Type B pancreatic cell (in vitro differentiated cells): ENCODE measurements at places on chromosomes 6 and 20. TPM values are rescaled to one million over a fixed set of nuclear protein-coding genes. Genes with fewer than 3 reads are reported as not detected.
A peak's percentile ranks its signal among the peaks of the same experiment; 100 is the strongest.

DNA sequence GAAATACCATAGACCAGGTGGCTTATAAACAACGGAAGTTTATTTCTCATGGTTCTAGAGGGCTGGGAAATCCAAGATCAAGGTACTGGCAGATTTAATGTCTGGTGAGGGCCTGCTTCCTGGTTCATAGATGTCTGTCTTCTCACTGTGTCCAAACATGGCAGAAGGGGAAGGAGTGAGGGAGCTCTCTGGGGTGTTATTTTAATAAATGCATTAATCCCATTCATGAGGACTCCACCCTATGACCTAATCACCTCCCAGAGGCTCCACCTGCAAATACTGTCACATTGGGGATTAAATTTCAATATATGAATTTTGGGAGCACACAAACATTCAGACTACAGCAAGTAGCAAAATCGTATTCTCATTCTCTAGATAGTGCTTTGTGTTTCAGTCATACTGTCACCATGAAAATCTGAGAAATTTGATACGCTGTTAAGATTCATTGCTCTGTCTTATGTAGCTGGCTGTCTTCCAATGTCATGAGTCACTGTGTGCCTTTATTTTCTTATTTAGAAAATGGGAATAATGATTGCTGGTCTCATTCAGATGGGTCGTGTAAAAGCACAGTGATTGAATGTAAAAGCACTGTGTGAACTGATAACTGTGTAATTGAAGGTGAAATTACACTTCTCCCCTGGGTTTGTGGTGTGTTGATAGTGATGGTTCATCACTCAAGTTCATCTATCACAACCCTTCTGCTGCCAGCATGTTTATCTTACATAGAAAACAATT lies 8.9 kb upstream of the ERVFRD-1 start:
- peaks cover 25% of the 10 kb centered on the region for H3K4me1 ChIP-seq
- H3K27ac ChIP-seq = peak overlapping the region; percentile 26
- no peaks in the 10 kb centered on the region for H3K27me3 ChIP-seq

DNA sequence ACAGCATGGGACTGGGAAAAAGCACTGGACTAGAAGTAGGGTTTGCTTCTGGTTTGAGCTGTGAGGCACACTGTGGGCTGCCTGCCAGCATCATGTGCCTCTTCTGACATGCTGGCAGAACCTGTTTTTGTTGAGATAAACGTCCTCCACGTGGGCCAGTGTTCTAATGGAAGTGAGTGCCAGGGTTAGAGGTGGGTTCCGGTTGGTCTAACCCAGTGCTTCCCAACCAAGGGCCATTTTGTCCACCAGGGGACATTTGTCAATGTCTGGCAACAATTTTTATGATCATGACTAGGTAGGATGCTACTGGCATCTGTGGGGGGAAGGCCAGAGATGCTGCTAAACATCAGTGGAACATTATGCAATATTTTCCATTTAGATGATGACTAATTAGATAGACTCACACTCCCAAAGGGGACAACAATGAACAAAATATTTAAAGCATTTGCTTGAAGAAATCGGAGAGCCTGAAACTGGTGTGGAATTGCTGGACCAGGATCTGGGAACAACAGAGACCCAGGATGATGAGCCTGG lies 7.8 kb upstream of the APMAP start:
- H3K27ac ChIP-seq = peak overlapping the region; percentile 72
- peak overlapping the region; percentile 20 for H3K4me3 ChIP-seq
- H3K27me3 ChIP-seq = peaks cover 17% of the 10 kb centered on the region
- H3K36me3 ChIP-seq = peaks cover 3% of the 10 kb centered on the region
- peaks cover 9% of the 10 kb centered on the region for H3K4me1 ChIP-seq

GRCh38 chr6:123804787-123805540 lies 1.3 kb downstream of the NKAIN2 start:
- H3K36me3 ChIP-seq = no peaks in the 10 kb centered on the region
- H3K27ac ChIP-seq = no peak overlapping the region
- peaks cover 73% of the 10 kb centered on the region for H3K27me3 ChIP-seq
- peak overlapping the region; percentile 88 for H3K4me3 ChIP-seq
- H3K4me1 ChIP-seq = peaks cover 15% of the 10 kb centered on the region

DNA sequence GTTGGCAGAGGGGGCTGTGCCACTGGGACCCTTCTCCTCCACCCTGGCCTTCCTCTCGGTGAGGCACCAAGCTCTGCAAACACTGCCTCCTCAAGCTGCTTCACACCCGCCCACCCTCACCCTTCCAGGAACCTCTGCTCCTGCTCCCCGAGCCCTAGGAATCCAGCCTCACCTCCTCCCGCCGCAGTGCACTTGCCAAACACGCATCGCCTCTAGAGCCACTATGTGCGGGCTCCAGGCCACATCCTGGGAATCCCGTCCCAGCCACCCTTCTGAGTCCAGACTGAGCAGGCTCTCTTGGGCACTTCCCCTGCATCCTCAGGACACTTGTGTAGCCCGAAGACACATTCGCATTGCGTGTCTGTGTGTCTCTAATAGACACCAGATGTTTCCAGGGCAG lies 18.5 kb downstream of the PSMG4 start:
- no peaks in the 10 kb centered on the region for H3K27me3 ChIP-seq
- H3K27ac ChIP-seq = peak overlapping the region; percentile 39
- no peak for DNase-seq
- H3K4me3 ChIP-seq = no peak overlapping the region
- peaks cover 8% of the 10 kb centered on the region for H3K36me3 ChIP-seq

- H3K4me1 ChIP-seq = peaks cover 6% of the 10 kb centered on the region
- H3K27ac ChIP-seq = no peak overlapping the region
- H3K4me3 ChIP-seq = no peak overlapping the region
Measured at GRCh38 chr6:42264162-42264851, 46.6 kb upstream of the MRPS10 start.

DNA sequence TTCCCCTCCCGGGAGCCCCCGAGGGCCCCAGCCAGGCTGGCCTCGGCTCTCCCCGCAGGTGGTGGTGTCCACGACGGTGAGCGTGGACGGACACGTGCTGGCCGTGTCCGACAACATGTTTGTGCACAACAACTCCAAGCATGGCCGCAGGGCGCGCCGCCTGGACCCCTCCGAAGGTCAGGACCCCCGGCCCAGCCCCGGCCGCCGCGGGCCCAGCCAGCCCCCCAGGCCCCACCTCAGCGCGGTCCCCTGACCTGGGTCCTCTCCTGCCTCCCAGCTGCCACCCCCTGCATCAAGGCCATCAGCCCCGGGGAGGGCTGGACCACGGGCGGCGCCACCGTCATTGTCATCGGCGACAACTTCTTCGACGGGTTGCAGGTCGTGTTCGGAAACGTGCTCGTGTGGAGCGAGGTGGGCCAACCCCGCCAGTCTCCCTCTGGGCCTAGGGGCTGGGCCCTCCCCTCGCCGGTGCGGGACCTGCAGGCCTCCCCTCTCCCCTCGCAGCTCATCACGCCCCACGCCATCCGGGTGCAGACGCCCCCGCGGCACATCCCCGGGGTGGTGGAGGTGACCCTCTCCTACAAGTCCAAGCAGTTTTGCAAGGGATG lies 51.0 kb downstream of the CPXM1 start:
- H3K27ac ChIP-seq = no peak overlapping the region
- no peak overlapping the region for H3K4me3 ChIP-seq
- peaks cover 89% of the 10 kb centered on the region for H3K27me3 ChIP-seq
- H3K36me3 ChIP-seq = peaks cover 7% of the 10 kb centered on the region

GRCh38 chr6:157652601-157653363 lies 170.3 kb upstream of the SNX9 start:
- peak overlapping the region; percentile 51 for H3K27ac ChIP-seq
- H3K4me3 ChIP-seq = no peak overlapping the region
- H3K36me3 ChIP-seq = no peaks in the 10 kb centered on the region
- peaks cover 3% of the 10 kb centered on the region for H3K27me3 ChIP-seq

DNA sequence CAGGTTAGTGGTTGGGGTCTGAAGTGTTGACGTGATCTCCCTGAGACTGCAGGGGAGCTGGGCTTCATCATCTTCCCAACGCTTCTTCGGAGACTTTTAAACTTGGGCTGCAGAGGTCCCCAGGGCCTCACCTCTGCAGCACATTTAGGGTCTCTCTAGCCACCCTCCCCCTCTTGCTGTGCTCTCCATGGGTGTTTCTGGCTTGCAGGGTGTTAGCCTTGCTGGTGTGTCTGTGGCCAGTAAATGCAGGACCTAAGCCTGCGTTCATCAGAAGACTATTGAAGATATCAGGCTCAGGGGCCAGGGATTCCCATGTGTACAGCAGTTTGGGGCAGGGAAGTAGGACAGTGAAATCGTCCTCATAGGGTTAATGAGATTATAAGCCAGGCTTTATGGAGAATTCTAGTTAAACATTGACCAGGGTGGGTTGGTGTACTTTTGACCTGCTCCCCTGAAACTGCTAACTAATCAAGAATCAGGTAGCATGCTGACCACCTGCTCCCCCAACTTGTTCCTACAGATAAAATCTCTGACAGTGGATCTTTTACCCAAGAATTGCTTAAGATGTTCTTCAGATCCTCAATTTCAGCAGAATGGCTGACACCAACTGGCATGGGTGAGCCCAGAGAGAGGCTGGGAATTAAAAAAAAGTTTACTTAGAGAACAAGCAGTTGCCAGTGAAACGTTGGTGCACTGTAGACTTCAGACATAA lies 3.8 kb upstream of the DDO start:
- peak overlapping the region; percentile 53 for H3K4me3 ChIP-seq
- no peaks in the 10 kb centered on the region for H3K36me3 ChIP-seq
- peaks cover 10% of the 10 kb centered on the region for H3K4me1 ChIP-seq
- no peak for DNase-seq
- peaks cover 5% of the 10 kb centered on the region for H3K27me3 ChIP-seq

- H3K27me3 ChIP-seq = no peaks in the 10 kb centered on the region
- no peak for DNase-seq
- H3K36me3 ChIP-seq = peaks cover 47% of the 10 kb centered on the region
- H3K4me1 ChIP-seq = no peaks in the 10 kb centered on the region
- no peak overlapping the region for H3K4me3 ChIP-seq
Measured at GRCh38 chr6:143498428-143498827, 13.1 kb downstream of the FUCA2 start.

- H3K36me3 ChIP-seq = peaks cover 10% of the 10 kb centered on the region
- H3K27ac ChIP-seq = no peak overlapping the region
- DNase-seq = no peak
Measured at GRCh38 chr20:1462001-1462400, 4.6 kb downstream of the NSFL1C start.

DNA sequence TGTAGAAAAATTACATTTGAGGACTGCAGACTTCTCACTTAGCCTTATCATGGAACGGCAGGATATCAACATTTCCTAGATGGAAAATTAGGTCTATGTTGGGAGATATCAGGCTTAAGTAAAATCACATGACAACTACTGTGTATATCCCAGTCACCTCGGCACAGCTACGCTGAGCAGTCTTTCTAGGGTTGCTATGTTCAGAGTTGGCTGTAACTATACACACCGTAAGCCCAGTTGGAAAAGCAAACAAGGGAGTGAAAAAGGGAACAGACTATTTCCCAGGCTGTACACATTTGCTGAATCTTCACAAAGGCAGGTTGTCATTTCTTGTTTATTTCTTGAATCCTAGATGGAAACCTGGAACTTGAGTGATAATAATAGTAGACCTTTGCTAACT lies 80.7 kb upstream of the PTPRK start:
- H3K4me3 ChIP-seq = no peak overlapping the region
- H3K36me3 ChIP-seq = no peaks in the 10 kb centered on the region
- H3K4me1 ChIP-seq = peaks cover 36% of the 10 kb centered on the region
- no peak overlapping the region for H3K27ac ChIP-seq

- peaks cover 64% of the 10 kb centered on the region for H3K36me3 ChIP-seq
- DNase-seq = no peak
- H3K4me1 ChIP-seq = peaks cover 21% of the 10 kb centered on the region
- peak overlapping the region; percentile 98 for H3K27ac ChIP-seq
- peak overlapping the region; percentile 95 for H3K4me3 ChIP-seq
Measured at GRCh38 chr6:32973144-32974015, 5.0 kb downstream of the BRD2 start.

- no peak for DNase-seq
- H3K4me3 ChIP-seq = no peak overlapping the region
- H3K4me1 ChIP-seq = no peaks in the 10 kb centered on the region
Measured at GRCh38 chr6:31888276-31889258, 8.9 kb downstream of the EHMT2 start.

DNA sequence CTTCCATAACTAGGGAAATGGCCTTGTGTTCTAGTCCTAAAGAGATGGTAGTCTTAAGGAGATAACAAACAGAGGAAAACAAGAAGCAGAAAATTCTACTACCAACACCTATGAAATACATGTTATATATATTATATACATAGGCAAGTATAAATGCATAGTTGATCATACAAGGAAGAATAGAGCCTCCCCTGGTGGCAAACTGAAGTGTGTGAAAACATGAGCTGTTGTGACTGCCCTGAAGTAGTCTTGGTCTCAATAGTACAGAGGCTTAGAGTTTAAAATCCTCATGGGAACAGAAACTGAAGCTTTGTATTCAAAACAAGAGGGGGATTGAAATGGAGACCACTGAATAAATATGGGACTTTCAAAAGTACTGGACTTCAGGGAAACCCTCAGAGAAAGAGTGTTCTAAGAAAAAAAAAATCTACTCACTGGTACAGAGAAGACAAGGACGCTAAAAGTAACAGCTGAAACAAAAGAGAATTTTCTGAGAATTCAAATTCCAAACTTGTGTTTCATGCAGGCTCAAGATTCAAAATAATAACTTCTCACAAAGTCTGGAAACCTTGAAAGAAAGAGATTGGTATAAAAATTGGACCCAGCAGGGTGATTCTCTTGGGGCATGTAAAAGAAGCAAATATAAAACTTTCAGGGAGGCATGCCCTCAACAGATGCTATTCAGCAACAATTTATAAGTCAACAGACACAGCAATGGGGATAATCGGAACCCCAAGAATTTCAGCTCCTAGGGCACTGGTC lies 59.7 kb upstream of the SAMD3 start:
- H3K36me3 ChIP-seq = no peaks in the 10 kb centered on the region
- DNase-seq = no peak
- no peak overlapping the region for H3K27ac ChIP-seq

DNA sequence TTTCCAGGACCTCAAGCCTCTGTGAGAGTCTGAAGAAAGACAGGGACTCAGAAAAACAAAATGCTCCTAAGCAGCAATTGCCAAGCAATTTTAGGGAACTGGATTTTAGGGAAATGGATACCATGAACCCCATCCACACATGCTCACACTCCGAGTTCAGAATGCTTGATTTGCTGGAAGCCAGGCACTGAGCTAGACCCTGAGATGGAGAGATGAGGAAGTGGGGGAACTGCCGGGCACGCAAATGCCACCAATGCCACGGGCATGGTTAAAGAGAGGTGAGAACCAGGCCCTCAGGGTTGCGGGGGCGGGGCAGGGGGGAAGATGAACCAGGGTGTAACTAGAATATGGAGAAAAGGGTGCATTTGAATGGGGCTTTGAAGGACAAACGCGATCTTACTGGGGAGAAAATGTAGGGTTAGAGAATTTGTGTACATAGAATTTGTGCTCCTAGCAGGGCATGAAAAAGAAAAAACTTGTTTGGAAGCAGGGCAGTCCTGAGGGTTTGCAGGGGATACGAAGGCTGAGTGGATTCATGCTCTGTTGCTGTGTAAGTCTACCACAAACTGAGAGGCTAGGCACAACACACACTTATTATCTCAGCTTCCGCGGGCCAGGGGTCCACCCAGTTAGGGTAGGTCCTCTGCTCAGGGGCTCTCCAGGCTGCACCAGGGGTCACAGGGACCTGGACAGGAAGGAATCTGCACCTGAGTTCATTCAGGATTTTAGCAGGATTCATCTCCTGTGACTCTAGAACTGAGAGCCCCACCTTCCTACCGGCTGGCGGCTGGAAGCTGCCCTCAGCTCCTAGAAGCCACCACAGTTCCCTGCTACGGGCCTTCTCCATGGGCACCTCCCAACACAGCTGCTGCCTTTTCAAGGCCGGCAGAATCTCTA lies 108.0 kb downstream of the SNX5 start:
- peaks cover 5% of the 10 kb centered on the region for H3K27me3 ChIP-seq
- no peak overlapping the region for H3K27ac ChIP-seq
- H3K36me3 ChIP-seq = no peaks in the 10 kb centered on the region
- no peak overlapping the region for H3K4me3 ChIP-seq

GRCh38 chr6:129279343-129280292 lies 396.7 kb downstream of the LAMA2 start:
- H3K4me3 ChIP-seq = no peak overlapping the region
- H3K36me3 ChIP-seq = no peaks in the 10 kb centered on the region
- H3K27me3 ChIP-seq = peaks cover 7% of the 10 kb centered on the region
- no peak for DNase-seq
- H3K27ac ChIP-seq = no peak overlapping the region

CFAP61 gene
- 0.52 and 5.6 TPM in 2 replicates for total RNA-seq
